ENCODE measurements at places on chromosomes 2 and 18.

- no peaks in the 10 kb centered on the region for H3K27me3 ChIP-seq
- no peaks in the 10 kb centered on the region for H3K4me1 ChIP-seq
- no peak overlapping the region for H3K27ac ChIP-seq
- no peak for DNase-seq
Observed at GRCh38 chr2:107146181-107146580, 260.2 kb upstream of the ST6GAL2 start.

DNA sequence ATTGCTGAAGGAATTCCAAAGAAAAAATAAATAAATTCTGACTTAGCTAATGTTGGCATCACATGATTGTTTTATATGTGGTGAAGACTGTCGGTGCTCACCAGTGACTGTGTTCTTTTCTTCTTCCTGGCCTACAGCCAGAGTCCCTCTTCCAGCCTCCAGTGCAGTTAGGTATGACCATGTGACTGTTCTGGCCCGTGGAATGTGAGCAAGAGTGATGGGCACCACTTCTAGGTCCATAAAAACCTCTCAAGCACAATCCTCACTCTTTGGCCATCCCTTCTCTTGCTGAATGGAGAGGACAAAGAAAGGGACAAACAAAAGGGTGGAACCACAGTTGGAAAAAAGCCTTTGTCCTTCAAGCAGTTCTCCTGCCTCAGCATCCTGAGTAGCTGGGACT is 39.0 kb upstream of the BMPR2 start:
- no peaks in the 10 kb centered on the region for H3K27me3 ChIP-seq
- no peaks in the 10 kb centered on the region for H3K36me3 ChIP-seq
- no peak overlapping the region for H3K27ac ChIP-seq

- DNase-seq: peak; percentile 51
- peaks cover 5% of the 10 kb centered on the region for H3K4me1 ChIP-seq
- H3K4me3 ChIP-seq: no peak overlapping the region
- peak overlapping the region; percentile 15 for H3K27ac ChIP-seq
Observed at GRCh38 chr18:78242254-78242643, 737.4 kb upstream of the SALL3 start.

DNA sequence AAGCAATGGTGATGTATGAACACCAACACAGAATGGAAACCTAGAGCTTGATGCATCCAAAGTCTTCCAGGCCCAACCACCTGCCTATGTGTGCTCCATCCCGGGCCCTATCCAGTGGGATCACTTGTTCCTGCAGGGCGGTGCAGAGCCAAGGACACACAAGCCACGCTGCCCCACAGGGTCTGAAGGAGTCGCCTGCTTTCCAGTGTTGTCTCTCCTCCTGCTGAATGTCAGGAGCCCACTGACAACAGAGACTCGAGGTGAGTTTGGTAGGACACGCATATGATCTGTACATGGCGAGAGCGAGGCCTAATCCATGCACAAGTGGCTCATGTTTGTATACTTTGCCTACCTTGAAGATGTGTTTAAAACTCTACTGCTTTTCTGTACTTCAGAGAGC is 70.9 kb upstream of the FHL2 start:
- no peaks in the 10 kb centered on the region for H3K27me3 ChIP-seq
- no peaks in the 10 kb centered on the region for H3K36me3 ChIP-seq
- H3K4me3 ChIP-seq: no peak overlapping the region
- no peak for DNase-seq

- no peak overlapping the region for H3K27ac ChIP-seq
- H3K4me3 ChIP-seq: no peak overlapping the region
- H3K36me3 ChIP-seq: no peaks in the 10 kb centered on the region
- H3K27me3 ChIP-seq: no peaks in the 10 kb centered on the region
- no peaks in the 10 kb centered on the region for H3K4me1 ChIP-seq
Observed at GRCh38 chr2:83784947-83785346, 674.1 kb downstream of the SUCLG1 start.

DNA sequence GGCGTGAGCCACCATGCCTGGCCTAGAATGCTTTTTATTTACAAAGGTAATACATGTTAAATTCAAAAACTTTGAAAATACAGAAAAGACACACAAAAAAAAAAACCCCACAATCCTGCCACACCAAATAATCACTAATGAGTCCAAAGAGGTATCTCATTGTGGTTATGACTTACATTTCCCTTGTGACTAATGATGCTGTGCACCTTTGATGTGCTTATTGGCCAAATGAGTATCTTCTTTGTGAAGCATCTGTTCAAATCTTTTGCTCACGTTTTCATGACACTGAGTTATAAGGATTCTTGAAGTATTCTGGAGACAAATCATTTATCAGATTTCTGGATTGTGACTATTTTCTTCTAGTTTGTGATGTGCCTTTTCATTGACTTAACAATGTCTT is 6.4 kb upstream of the NLRC4 start:
- H3K27ac ChIP-seq: no peak overlapping the region
- H3K27me3 ChIP-seq: no peaks in the 10 kb centered on the region
- H3K4me3 ChIP-seq: no peak overlapping the region
- H3K4me1 ChIP-seq: no peaks in the 10 kb centered on the region
- no peak for DNase-seq
- no peaks in the 10 kb centered on the region for H3K36me3 ChIP-seq

GRCh38 chr2:20327370-20327769 is 23.3 kb downstream of the PUM2 start:
- H3K4me3 ChIP-seq: no peak overlapping the region
- H3K27me3 ChIP-seq: no peaks in the 10 kb centered on the region
- peaks cover 29% of the 10 kb centered on the region for H3K4me1 ChIP-seq
- H3K36me3 ChIP-seq: peaks cover 4% of the 10 kb centered on the region
- H3K27ac ChIP-seq: no peak overlapping the region

- no peak overlapping the region for H3K27ac ChIP-seq
- H3K4me3 ChIP-seq: no peak overlapping the region
- DNase-seq: no peak
Observed at GRCh38 chr2:128458505-128458904, 139.8 kb upstream of the HS6ST1 start.

- H3K4me1 ChIP-seq: peaks cover 2% of the 10 kb centered on the region
- no peaks in the 10 kb centered on the region for H3K27me3 ChIP-seq
- no peak for DNase-seq
- H3K27ac ChIP-seq: no peak overlapping the region
- H3K4me3 ChIP-seq: no peak overlapping the region
- no peaks in the 10 kb centered on the region for H3K36me3 ChIP-seq
Observed at GRCh38 chr2:41579806-41580205, 468.0 kb upstream of the PKDCC start.

GRCh38 chr2:143705108-143705707 is 576.0 kb downstream of the ARHGAP15 start:
- H3K4me1 ChIP-seq: no peaks in the 10 kb centered on the region
- no peak overlapping the region for H3K27ac ChIP-seq
- H3K27me3 ChIP-seq: no peaks in the 10 kb centered on the region
- DNase-seq: no peak

Measured in heart left ventricle (tissue), 16 donors.